ENCODE measurements at places on chromosomes 2 and 18. TPM values are rescaled to one million over a fixed set of nuclear protein-coding genes. Genes with fewer than 3 reads are reported as not detected.
A peak's percentile ranks its signal among the peaks of the same experiment; 100 is the strongest.

DNA sequence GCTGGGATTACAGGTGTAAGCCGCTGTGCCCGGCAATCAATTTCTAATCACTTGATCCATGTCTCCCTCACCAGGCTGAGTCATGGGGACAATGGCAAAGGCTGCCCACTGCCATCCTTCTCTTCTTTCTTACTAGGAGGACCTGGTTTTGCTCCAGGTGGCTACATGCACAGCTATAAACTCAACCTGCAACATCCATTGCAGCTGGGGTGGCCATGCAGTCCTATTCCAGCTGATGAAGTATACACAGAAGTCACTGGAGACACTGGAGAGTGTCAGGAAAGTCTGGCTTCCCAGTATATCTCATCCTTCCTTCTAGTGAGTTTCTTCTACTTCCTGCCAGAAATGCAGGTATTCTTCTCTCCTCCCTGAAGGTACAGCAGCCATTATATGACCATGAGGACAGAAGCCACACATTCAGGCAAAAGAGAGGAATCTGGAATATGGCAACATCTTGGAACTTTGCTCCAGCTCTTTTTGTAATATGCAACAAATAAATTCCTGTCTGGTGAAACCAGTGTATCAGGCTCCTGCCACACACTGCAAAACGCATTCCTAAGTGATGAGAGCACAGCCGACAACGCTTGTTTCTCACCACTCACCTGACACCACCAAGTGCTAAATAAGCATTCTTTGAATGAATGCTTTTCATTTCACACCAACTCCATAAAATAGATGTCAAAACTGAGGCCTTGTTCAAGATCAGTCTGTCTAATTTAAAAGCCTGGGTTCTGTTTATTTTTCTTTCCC, 32.3 kb downstream of the SCTR start:
- no peak for DNase-seq

GRCh38 chr2:192960945-192961344, 766.2 kb upstream of the TMEFF2 start:
- DNase-seq, result no peak

DNA sequence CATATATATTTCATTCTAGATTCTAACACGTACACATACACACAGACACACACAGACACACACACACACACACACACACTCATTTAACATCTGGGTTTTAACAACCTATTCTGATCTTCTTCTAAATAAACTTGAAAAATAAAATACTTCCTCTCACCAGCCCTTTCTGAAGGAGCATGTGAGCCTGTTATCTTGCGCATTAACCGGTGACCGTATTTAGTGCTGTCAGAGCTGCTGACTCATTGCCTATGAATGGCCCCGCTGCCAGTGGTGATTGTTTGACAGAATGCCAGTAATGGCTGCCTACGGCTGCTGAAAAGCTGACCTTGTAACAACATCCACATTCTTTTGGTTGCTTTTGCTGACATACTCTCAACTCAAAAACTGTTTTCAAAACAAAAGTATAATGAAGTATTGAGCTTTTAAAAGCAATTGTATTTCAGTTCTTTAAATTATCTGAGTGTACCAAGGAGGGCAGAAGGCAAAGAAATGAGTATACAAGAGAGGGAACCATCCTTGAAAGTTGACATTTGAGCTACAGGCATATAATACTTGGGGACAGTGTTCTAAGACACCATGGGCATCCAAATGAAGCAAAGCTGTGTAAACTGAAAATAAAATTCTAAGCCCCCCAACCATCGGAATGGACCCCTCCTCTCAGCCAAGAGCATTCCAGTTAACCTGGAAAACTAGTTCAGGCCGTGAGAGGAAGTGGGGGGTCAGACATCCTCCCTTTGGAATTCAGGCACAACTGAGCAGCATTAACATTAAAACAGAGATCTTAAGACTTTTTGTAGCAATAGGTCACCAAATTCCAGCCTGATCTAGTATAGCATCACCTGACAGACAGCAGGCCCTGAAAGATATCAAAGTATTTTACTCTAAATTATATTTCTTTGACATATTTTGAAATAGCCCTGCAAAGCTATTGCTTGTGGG, 50.2 kb upstream of the DTNA start:
- DNase-seq, result peak; percentile 74

GRCh38 chr2:201255408-201256033, 4.8 kb upstream of the CASP8 start:
- no peak for DNase-seq

- DNase-seq, result no peak
These were observed 22.0 kb downstream of the EFHD1 start for GRCh38 chr2:232655392-232655791.

- peak; percentile 77 for DNase-seq
These were observed 92.3 kb downstream of the B3GNT2 start for GRCh38 chr2:62287899-62288880.

- DNase-seq, result no peak
These were observed 234.4 kb upstream of the RGPD4 start for GRCh38 chr2:107592280-107592624.

DNA sequence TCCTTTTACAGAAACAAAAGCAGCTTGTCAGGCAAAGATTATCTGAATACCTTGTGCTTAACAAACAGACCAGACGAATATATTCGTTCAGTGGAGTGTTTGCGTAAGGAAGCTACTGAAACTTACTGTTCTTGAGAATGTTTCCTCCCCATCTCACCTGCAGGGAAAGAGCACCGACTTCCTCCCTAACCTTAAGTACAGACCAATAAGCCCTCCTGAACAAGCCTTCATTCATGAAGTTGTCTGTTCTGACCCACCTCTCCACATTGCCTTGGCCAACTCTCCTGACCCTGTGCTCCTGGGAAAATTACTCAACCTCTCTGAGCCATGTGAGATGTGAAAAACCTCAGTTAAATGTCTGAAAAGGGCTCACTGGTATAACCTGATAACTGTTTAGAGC, 35.2 kb downstream of the STK39 start:
- DNase-seq, result no peak

- DNase-seq, result no peak
These were observed 71.2 kb downstream of the BCL2L11 start for GRCh38 chr2:111191877-111192276.

- DNase-seq, result no peak
These were observed 98.0 kb downstream of the MYO5B start for GRCh38 chr18:50096766-50097435.

GRCh38 chr2:66661253-66662173, 226.6 kb downstream of the MEIS1 start:
- no peak for DNase-seq

DNA sequence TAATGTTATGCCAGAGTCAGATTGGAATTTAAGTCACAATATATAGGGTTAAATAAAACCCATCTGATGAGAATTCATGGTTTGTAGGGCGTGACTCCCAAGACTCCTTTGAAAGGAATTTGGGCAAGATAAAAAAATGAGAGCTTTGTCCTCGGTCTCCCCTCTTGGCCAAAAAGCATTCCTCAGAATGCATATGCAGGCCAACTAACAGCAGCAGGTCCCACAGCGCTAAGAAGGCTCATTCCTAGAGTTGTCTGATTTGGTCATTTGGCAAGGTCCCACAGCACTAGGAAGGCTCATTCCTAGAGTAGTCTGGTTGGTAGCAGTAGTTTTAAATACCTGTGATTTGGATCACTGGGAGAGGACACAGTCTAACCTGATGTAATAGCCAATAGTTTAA, 106.3 kb upstream of the B3GNT2 start:
- DNase-seq, result no peak

GRCh38 chr2:191597186-191597751, 80.7 kb upstream of the NABP1 start:
- DNase-seq, result no peak

Gene DSC1
- total RNA-seq, result not detected

Gene STARD6
- not detected for total RNA-seq

All from left colon (tissue), 2 donors.